ENCODE measurements at places on chromosomes 2 and 18. TPM values are rescaled to one million over a fixed set of nuclear protein-coding genes. Genes with fewer than 3 reads are reported as not detected.

Gene CCDC102B
- polyA plus RNA-seq, result 7.5 TPM

Gene CLASP1
- polyA plus RNA-seq, result 44.2 TPM

Gene B4GALT6
- 14.9 TPM for polyA plus RNA-seq

Gene CYRIA
- polyA plus RNA-seq, result 3.5 TPM

Gene MOGAT1
- not detected for polyA plus RNA-seq

Gene NT5DC4
- polyA plus RNA-seq, result 0.48 TPM

Gene SP5
- 0.39 TPM for polyA plus RNA-seq

Gene MYCN
- 31.7 TPM for polyA plus RNA-seq

Gene RAD51AP2
- polyA plus RNA-seq, result 0.18 TPM

Gene HOXD12
- 0.30 TPM for polyA plus RNA-seq

Gene YPEL5
- 134 TPM for polyA plus RNA-seq

Gene RAB1A
- 277 TPM for polyA plus RNA-seq

Gene KIF3C
- polyA plus RNA-seq, result 19.7 TPM

Gene ZDBF2
- 12.9 TPM for polyA plus RNA-seq

Gene LYPD6B
- polyA plus RNA-seq, result 27.1 TPM

Measured in right renal pelvis (tissue), 4 donors.